Foreskin keratinocyte (primary cell): ENCODE measurements at places on chromosomes 5 and 9.

GRCh38 chr5:67211926-67212325 lies 15.3 kb upstream of the CD180 start:
- peak; percentile 85 for DNase-seq

GRCh38 chr9:95102001-95102433 lies 215.5 kb downstream of the FANCC start:
- peak; percentile 99 for DNase-seq

DNA sequence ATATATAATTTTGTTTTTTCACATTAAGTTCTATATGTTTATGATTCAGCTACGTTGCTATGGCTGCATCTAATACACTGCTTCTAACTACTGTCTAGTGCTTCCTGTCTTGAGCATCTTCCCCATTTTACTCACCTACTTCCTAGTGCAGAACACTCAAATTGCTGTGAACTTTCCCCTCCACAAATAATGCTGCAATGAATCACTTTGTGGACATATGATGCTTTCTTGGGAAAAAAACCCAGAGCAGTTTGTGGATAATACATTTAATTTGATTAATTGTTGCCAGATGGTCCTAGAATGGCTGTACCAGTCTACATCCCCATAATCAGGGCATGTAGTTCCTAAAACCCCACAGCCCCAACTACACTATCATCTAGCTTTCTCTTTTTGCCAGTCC lies 18.5 kb downstream of the CD180 start:
- DNase-seq, result no peak

- no peak for DNase-seq
These were observed 581 bp upstream of the SARDH start for GRCh38 chr9:133738640-133739225.

DNA sequence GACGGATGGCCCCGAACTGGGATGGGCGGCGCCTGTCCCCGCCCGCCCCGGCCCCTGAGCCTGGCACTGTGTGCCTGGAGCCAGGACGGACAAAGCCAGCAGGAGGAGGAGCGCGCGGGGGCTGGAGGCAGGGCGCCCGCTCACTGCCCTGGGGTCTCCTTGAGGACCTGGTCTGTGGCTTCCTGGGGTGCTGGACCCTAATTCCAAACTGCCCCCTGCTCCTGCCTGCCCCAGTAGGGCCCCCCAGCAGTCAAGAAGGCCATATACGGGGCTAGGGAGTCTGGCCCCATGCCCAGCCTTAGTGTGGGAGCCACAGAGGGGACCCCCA lies 29.2 kb upstream of the RXRA start:
- DNase-seq, result no peak

GRCh38 chr5:173670130-173670651 lies 53.7 kb upstream of the BOD1 start:
- DNase-seq, result no peak

- no peak for DNase-seq
These were observed 75.8 kb upstream of the IER5L start for GRCh38 chr9:129253803-129254381.

DNA sequence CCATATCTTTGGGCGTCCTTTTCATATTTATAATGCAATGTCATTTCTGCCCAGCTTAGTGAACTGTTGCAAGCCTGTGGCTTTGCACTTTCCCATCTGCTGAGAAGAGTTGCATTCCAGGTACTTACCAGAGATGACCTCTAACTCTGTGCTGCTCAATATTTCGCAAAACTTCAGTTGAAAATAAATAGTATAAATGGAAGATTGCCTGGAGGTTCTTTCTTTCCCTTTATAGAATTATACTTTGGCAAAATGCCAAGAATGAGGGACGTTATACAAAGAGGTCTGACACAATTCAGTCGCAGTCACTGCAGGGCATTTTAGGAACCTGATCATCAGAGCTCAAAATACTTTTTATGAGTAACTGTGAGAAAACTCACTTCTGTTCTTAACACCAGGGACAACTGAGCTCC lies 18.9 kb upstream of the VLDLR start:
- DNase-seq, result no peak

- no peak for DNase-seq
These were observed 2205.8 kb upstream of the ACO1 start for GRCh38 chr9:30178610-30179009.

GRCh38 chr9:80028501-80028900 lies 456.7 kb downstream of the TLE4 start:
- DNase-seq, result no peak

DNA sequence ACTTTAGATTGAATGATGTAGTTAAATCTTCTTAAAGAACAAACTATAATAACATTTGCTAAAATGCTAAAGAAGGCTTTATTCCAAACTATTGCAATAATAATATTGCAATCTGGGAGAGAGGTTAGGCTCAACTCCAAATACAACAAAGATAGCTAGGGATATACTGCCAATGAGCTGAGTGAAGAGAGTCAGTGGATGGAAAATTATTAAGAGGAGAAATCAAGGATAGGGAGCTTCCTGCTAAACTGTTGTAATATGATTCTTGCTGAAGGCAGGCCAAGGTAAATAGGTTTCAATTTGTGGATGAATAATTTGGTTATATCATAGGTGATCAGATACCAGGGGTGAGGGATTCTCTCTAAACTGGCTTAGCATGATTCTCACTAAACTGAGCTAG lies 1651.5 kb downstream of the EFNA5 start:
- no peak for DNase-seq
